ENCODE measurements at places on chromosomes 16 and 17.

GRCh38 chr16:13959626-13960025 is 39.7 kb downstream of the ERCC4 start:
- no peak for DNase-seq
- no peak overlapping the region for H3K4me3 ChIP-seq
- H3K27me3 ChIP-seq = no peaks in the 10 kb centered on the region
- H3K27ac ChIP-seq = no peak overlapping the region
- H3K4me1 ChIP-seq = peaks cover 28% of the 10 kb centered on the region
- no peaks in the 10 kb centered on the region for H3K36me3 ChIP-seq

GRCh38 chr17:27403480-27404005 is 52.7 kb upstream of the KSR1 start:
- H3K4me3 ChIP-seq = no peak overlapping the region
- no peaks in the 10 kb centered on the region for H3K36me3 ChIP-seq
- DNase-seq = no peak
- H3K27me3 ChIP-seq = no peaks in the 10 kb centered on the region

- no peaks in the 10 kb centered on the region for H3K27me3 ChIP-seq
- no peak overlapping the region for H3K27ac ChIP-seq
- no peaks in the 10 kb centered on the region for H3K36me3 ChIP-seq
These were observed 1349.6 kb upstream of the CDH8 start for GRCh38 chr16:63385714-63386432.

GRCh38 chr17:49742166-49742638 is 21.7 kb downstream of the FAM117A start:
- no peaks in the 10 kb centered on the region for H3K36me3 ChIP-seq
- peaks cover 30% of the 10 kb centered on the region for H3K4me1 ChIP-seq
- H3K4me3 ChIP-seq = no peak overlapping the region
- H3K27ac ChIP-seq = peak overlapping the region; percentile 95
- DNase-seq = no peak

GRCh38 chr17:81683208-81683583 is 401 bp downstream of the ARL16 start:
- peak overlapping the region; percentile 93 for H3K4me3 ChIP-seq
- no peaks in the 10 kb centered on the region for H3K36me3 ChIP-seq
- peaks cover 34% of the 10 kb centered on the region for H3K4me1 ChIP-seq
- DNase-seq = no peak

DNA sequence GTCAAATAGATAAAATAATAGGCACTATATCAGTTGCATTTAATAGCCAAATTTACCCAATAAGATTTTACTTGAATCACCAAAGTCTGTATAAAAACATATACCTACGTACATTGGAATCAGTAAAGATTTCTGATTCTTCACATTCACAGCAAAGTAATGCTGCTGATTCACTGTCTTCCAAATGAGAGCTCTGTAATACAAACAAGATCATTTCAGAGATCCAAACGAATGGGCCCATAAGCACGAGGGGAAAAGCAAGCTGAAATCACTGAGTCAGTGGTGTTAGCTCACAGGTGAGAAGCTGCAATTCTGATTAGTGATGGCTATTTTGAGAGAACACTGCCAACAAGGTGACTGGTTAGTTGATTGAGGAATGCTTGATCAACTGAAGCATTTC is 81.3 kb downstream of the SSH2 start:
- no peak for DNase-seq
- no peaks in the 10 kb centered on the region for H3K4me1 ChIP-seq
- no peak overlapping the region for H3K27ac ChIP-seq
- H3K27me3 ChIP-seq = no peaks in the 10 kb centered on the region
- no peaks in the 10 kb centered on the region for H3K36me3 ChIP-seq
- no peak overlapping the region for H3K4me3 ChIP-seq

- no peaks in the 10 kb centered on the region for H3K27me3 ChIP-seq
- no peak for DNase-seq
- no peak overlapping the region for H3K27ac ChIP-seq
- no peaks in the 10 kb centered on the region for H3K4me1 ChIP-seq
- no peak overlapping the region for H3K4me3 ChIP-seq
- no peaks in the 10 kb centered on the region for H3K36me3 ChIP-seq
These were observed 244.2 kb downstream of the SNX29 start for GRCh38 chr16:12220766-12221165.

GRCh38 chr17:64540118-64540776 is 33.5 kb downstream of the CEP95 start:
- H3K4me3 ChIP-seq = no peak overlapping the region
- no peaks in the 10 kb centered on the region for H3K4me1 ChIP-seq
- no peak overlapping the region for H3K27ac ChIP-seq
- H3K36me3 ChIP-seq = peaks cover 90% of the 10 kb centered on the region

GRCh38 chr17:77460514-77461046 is 319.8 kb downstream of the SEC14L1 start:
- H3K27me3 ChIP-seq = no peaks in the 10 kb centered on the region
- H3K4me1 ChIP-seq = peaks cover 98% of the 10 kb centered on the region

DNA sequence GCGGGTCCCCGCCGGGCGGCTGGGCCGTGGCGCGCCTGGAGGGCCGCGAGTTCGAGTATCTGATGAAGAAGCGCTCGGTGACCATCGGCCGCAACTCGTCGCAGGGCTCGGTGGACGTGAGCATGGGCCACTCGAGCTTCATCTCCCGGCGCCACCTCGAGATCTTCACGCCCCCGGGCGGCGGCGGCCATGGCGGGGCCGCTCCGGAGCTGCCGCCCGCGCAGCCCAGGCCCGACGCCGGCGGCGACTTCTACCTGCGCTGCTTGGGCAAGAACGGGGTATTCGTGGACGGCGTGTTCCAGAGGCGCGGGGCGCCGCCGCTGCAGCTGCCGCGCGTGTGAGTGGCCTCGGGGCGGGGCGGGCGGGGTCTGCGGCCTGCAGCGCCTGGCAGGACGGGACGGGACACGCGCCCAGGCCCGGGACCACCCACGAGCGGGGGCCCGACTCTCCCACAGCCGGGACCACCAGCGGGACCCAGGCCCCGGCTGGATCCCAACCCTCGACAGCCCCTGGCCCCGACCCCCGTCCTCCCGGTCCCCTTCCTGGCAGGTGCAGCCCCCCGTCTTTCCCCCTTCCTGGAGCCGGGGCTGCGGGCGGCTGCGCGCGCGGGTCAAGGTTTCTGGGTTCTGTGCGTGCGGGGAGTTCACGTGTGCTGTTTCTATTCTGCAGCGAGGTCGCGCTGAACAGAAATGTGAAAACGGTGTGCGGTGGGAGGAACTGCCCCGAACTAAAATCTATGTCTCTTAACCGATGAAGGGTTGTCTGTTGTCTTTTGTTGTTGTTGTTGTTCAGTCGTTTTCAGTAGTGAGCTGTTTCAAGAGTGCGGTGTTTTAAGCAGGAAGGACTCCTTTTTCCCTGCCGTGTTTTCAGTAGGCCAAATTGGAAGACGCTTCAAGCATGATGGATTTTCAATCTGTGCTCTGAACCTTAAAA is 705 bp downstream of the FOXK2 start:
- no peak for DNase-seq
- H3K36me3 ChIP-seq = no peaks in the 10 kb centered on the region
- H3K4me3 ChIP-seq = peak overlapping the region; percentile 88
- peak overlapping the region; percentile 80 for H3K27ac ChIP-seq

DNA sequence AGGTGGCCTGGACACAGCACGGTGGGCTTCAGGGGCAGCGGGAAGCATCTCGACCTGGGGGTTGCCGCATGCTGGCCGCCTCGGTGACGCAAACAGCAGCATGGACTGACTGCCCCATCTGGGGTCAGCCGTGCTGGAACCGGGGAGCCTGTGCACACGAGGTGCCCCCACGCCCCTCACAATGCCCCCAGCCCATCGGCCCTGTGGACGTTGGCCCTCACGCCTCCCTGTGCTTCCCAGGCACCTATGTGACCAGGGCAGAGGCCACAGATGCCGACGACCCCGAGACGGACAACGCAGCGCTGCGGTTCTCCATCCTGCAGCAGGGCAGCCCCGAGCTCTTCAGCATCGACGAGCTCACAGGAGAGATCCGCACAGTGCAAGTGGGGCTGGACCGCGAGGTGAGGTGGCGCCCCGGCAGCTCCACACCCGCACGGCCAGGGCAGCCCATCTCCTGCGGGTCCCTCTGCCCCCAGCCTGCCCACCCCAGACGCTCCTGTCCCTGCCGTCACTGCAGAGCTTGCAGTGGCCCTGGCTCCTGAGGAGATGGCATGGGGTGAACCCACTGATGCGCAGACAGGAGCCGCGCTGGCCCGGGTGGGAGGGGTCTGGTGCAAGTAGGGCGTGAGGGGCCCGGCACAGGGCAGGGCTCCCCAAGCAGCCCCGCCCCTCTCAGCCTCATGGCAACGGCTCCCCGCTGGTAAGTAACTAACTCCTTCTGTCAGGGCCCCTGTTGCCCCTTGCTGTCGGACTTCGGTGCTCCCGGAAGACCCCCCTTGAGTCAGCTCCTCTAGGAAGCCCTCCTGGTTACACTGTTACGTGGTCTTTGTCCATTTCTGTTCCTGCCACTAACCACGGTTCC is 13.6 kb downstream of the CDH15 start:
- no peak overlapping the region for H3K4me3 ChIP-seq
- H3K36me3 ChIP-seq = no peaks in the 10 kb centered on the region
- H3K27ac ChIP-seq = no peak overlapping the region
- no peaks in the 10 kb centered on the region for H3K4me1 ChIP-seq

- DNase-seq = no peak
- H3K4me3 ChIP-seq = no peak overlapping the region
- no peak overlapping the region for H3K27ac ChIP-seq
These were observed 42.8 kb downstream of the COG7 start for GRCh38 chr16:23410176-23410575.

- peak overlapping the region; percentile 7 for H3K27ac ChIP-seq
- H3K36me3 ChIP-seq = no peaks in the 10 kb centered on the region
- no peaks in the 10 kb centered on the region for H3K27me3 ChIP-seq
- H3K4me1 ChIP-seq = no peaks in the 10 kb centered on the region
- no peak for DNase-seq
- no peak overlapping the region for H3K4me3 ChIP-seq
These were observed 56.9 kb upstream of the TEKT3 start for GRCh38 chr17:15398291-15398690.

DNA sequence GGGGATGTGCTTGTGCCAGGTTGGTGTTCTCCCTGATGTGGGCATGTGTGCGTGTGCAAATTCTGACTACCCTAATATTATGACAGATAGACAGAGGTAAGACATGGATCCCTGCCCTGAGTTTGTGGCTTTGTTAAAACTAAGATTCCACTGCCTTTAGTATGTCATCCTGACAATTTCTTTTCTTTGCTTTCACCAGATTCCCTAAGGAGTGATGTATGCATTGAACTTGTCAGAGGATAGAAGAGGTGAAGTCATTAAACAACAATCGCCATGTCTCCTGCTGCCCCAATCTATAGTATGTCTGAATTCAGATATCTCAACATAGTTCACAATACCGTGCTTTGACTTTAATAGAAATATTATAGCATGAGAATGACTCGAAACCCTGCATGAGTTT is 137.1 kb upstream of the ELAC2 start:
- H3K36me3 ChIP-seq = no peaks in the 10 kb centered on the region
- no peaks in the 10 kb centered on the region for H3K27me3 ChIP-seq
- H3K27ac ChIP-seq = no peak overlapping the region
- no peak overlapping the region for H3K4me3 ChIP-seq

DNA sequence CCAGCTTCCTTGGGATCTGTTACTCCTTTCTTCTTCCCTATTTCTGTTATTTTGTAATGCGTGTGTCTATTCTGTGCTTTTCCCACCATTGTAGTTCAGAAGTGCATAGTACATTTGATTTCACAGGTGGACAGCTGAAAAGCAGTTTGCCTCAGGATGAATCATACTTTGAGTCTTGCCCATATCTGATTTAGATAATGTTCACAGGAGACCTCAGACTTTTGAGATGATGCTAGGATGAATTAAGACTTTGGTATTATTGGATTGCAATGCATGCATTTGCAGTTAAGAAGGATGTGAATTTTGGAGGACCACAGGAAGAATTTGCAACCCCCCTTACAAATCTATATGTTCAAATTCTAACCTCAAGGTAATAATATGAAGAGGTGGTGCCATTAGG is 769.6 kb downstream of the CDH11 start:
- no peak overlapping the region for H3K4me3 ChIP-seq
- DNase-seq = no peak
- H3K36me3 ChIP-seq = no peaks in the 10 kb centered on the region
- H3K27me3 ChIP-seq = no peaks in the 10 kb centered on the region

DNA sequence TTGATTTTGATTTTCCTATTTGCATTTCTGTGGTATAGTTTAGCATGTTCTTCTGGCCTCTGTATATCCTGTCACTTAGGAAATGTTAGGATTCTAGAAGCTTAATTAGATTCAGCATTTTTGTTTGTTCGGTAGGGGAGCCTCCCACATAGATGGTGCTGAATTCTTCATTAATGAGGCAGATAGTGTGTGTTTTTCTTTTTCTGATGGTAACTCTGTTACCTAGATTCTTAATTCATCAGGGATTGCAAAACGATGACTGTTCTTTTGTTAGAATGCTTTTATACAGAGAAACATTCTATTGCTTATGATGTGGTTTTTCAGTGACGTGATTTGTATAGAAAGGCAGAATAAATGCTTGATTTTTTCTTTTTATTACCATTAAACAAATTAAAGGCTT is 19.0 kb downstream of the BANP start:
- H3K36me3 ChIP-seq = peaks cover 11% of the 10 kb centered on the region
- H3K4me1 ChIP-seq = peaks cover 19% of the 10 kb centered on the region
- no peak overlapping the region for H3K4me3 ChIP-seq
- no peak overlapping the region for H3K27ac ChIP-seq

GRCh38 chr16:54175552-54176375 is 110.8 kb downstream of the IRX3 start:
- H3K4me3 ChIP-seq = no peak overlapping the region
- H3K4me1 ChIP-seq = no peaks in the 10 kb centered on the region
- DNase-seq = no peak
- no peaks in the 10 kb centered on the region for H3K36me3 ChIP-seq
- H3K27ac ChIP-seq = no peak overlapping the region
- H3K27me3 ChIP-seq = peaks cover 18% of the 10 kb centered on the region

DNA sequence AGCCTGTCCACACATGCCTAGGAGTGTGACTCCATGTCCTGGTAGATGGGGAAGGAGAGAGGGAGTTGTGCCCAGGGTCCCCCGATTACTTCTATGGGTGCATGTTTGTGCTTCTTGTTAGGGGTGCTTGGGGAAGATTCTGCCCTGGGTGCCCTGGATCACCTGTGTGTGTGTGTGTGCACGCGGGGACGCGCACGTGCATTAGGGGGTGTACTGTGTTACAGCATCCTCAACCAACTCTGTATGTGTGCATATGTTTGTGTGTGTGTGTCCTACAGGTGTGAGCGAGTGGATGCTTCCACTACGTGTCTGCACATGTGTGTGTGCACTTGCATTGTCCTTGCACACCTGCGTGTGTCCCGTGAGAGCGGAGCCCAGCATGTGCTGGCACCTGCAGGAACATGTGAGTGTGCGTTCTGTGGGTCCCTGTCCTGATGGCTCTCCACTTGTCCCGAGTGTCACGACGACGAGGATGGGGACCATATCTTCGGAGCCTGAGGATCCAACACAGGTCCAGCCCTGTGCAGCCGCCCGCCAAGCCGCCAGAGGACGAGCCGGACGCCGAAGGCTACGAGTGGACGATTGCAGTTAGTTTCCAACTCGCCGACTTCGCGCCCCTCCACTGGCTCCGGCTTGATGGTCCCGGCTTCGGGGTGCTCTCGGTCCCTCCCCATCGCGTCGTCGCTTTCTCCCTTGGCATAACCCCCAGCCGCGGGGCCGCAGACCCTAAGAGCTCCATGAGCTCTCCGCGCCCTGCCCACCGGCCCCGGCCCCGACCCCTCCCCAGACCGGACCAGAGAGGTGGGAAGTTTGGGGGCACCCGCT is 6.0 kb upstream of the TBC1D3B start:
- no peak overlapping the region for H3K27ac ChIP-seq
- H3K4me1 ChIP-seq = peaks cover 39% of the 10 kb centered on the region
- peaks cover 51% of the 10 kb centered on the region for H3K27me3 ChIP-seq
- no peak for DNase-seq
- H3K4me3 ChIP-seq = peak overlapping the region; percentile 71
- H3K36me3 ChIP-seq = no peaks in the 10 kb centered on the region

GRCh38 chr17:70086516-70086915 is 11.5 kb downstream of the KCNJ16 start:
- H3K36me3 ChIP-seq = no peaks in the 10 kb centered on the region
- no peak for DNase-seq
- H3K4me1 ChIP-seq = no peaks in the 10 kb centered on the region
- no peak overlapping the region for H3K27ac ChIP-seq
- no peak overlapping the region for H3K4me3 ChIP-seq
